ENCODE measurements at places on chromosomes 1 and 21.

DNA sequence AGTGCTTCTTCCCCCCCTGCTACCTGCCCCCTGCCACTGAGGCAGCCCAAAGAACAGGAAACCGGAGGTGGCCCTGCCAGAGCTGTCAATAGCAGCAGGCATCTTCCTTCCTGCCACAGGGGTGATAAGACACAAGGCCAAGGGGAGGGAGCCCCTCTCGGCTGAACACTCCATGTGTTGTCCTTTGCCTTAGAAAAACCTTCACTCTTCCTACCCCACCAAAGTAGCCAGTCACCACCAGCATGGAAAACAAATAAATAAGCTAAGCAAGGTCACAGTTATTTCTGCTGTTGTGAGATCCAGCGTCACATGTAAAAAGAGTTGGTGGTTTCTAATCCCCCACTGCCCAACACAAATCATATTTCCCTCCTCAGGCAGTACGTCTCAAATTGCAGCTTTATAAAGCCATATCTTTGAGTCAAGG is 104.8 kb upstream of the DPT start:
- no peak for DNase-seq

GRCh38 chr1:181122222-181122621 is 33.7 kb downstream of the IER5 start:
- DNase-seq = no peak

GRCh38 chr21:29403301-29403700 is 104.6 kb downstream of the BACH1 start:
- DNase-seq = no peak

DNA sequence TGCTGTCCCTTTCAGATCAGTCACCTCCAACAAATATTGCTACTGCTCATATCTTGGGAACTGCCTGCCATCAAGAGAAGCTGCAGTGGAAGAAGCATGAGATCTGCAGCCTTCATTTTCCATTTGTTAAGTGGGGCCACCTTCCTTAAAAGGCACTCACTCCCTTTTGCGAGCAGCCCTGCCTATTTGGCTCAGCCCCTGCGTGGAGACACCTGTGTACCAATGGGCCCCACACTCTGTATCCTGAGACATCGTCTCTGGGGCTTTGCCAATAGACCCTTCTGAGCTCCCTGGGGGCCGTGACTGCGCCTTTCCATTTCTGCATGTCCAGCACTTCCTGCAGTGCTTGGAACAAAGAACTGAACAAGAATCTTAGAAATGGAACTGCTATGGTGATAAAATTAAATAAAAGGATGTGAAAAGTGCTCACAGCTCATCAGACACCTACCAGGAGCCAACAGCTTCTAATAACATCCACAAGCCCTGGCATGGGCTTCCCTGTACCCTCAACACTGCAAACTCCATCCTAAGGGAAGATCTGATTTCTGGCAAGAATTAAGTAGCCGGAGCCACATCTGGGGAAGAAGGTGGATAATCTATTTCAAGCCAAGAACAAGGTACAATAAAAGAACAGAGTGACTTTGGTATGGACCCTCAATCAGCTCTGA is 36.7 kb downstream of the PARP1 start:
- no peak for DNase-seq

- DNase-seq = no peak
Observed at GRCh38 chr1:246295340-246295739, 211.7 kb downstream of the SMYD3 start.

GRCh38 chr1:69833536-69833935 is 265.8 kb downstream of the LRRC7 start:
- no peak for DNase-seq

GRCh38 chr1:174902531-174903099 is 97.1 kb upstream of the CACYBP start:
- DNase-seq = no peak

DNA sequence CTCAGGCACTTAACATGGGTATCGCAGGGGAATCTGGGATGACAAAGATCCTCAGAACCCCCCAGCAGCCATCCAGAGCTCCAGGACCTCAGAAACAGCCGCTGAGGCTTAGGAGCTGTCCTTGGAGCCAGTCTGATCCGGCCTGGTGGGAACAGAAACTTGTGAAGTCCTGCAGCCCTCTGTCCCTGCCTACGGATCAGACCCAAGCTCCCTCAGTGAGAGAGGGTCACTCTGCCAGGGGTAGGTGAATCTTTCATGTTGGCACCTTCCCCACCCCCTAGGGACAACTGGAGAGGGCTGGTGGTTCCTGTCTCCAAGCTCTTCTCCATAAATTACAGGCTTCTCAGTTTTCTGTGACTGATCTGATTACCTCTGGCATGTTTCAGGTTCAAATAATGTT is 122.3 kb downstream of the TLR5 start:
- DNase-seq = no peak

DNA sequence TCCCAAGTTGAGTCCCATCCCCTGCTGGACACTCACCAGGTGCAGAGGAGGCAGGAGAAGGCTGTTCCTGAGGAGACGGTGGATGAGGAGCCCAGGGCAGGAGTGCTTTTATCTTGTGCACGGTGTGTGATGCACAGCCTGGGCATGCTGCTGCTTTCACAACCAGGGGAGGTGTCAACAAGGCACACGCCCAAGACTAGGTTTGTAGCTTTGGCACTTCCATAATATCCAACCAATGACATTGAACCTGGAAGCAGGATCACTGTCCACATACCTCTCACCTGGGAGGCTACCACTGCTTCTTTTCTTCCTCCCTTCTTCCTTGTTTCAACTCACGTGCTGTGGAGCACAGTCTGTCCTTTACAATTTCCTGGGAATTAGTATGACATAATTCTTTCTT is at the start of gene LCE3D:
TSS of gene LCE3D (minus strand) at position 84 of the 400 bp plus-strand sequence. CDS start 580 bp downstream, outside the sequence.
- DNase-seq = no peak

DNA sequence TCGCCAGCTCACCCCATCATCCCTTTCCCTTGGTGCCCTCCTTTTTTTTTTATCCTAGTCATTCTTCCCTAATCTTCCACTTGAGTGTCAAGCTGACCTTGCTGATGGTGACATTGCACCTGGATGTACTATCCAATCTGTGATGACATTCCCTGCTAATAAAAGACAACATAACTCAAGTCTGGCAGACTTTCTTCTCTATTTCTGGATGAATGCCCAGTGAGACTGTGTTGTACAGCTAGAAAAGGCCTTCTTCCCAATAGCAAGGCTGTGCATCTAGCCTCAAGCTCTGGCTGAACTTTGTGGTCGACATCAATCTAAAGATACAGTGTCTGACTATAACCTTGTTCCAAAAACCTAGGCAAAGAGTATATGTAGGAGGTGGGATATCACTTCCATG is 6.4 kb downstream of the IL24 start:
- DNase-seq = no peak

Measured in brain microvascular endothelial cell (primary cell).